ENCODE measurements at places on chromosomes 2 and 18.

DNA sequence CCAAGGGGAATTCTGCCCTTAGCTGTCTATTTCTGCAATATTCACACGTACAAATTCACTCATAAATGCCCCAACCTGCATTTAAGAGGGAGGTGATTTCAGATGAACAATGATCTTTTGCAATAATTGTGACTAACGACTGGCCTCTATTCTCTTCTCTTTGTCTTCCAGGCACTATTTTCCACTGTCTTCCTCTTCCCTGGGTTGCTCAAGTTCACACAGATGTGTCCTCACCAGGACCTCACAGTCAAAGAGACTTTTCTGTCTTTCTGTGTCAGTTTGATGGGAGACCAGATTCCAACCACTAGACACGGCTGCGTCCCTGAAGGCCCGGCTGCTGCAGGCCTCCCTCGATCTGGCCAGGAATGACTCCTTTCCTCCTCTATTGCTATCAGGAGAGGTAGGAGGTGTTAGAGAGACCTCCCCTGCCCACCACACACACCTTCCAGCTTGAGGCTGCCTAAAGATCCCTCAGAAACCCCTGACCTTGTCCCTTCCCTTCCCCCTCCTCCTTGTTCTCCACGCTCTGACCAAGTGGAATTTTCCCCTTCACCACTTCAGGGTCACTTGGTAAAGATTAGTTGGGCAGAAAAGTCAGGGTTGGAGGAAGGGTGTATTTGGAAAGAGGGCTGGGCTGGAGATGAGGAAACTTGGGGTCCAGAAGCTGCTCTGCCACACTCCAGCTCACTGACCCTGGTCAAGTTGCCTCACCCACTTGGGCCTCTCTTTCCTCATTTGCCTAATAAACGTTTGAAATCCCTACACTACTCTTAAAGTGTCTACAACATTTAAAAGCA lies 109.2 kb upstream of the COPS8 start:
- DNase-seq = no peak

DNA sequence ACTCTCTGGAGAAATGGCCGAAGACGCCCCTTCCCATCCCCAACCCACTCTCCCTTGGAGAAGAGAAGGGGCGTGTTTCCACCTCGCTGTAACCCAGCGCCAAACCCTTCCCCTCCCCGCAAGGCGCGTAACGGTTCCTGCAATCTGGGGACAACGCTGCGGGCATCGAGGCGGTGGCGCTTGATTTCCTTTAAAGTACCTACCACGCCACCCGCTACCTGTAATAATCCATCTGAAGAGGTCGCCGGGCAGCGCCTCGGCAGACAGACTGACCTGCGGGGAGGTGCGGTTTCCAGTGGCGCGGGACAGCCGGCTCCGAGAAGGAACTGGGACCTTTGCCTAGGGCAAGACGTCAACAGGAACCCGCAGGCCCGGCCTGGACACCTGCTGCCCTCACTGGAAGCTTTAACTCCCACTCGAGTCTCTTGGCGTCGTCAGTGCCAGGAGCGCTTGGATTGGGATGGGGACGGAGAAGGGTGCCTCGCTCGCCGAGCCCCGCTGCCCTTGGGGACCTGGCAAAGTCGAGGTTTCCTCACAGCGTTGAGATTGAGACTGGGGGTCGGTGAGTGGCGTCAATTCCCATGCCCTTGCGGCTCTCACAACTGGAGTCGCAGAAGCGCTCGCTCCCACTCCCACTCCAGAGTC lies at the start of gene CYP1B1:
Gene CYP1B1 (minus strand): TSS at position 645 of the 645 bp plus-strand sequence. CDS start 763 bp downstream, outside the sequence.
- no peak for DNase-seq

DNA sequence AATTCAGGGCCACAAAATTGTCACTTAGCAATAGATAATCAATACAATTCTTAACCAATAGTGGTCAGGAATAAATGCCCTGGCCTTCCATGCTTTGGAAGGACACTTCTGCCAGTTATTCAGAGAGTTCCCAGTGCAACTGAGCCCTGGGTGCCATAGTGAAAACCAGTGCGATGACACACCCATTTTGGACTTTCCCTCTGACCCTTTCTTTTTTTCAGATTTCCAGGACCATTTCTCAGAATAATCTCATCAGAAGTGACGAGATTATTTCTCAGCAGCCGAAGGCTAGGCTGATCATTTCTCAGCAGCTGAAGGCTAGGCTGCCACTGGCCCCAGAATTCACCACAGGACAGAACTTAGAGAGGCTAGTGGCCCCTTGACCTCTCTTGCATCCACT lies 106.6 kb upstream of the MYCN start:
- no peak for DNase-seq

GRCh38 chr2:46847726-46848412 lies 67.7 kb downstream of the MCFD2 start:
- peak; percentile 74 for DNase-seq

GRCh38 chr2:26429779-26430578 lies 28.3 kb downstream of the DRC1 start:
- peak; percentile 24 for DNase-seq

DNA sequence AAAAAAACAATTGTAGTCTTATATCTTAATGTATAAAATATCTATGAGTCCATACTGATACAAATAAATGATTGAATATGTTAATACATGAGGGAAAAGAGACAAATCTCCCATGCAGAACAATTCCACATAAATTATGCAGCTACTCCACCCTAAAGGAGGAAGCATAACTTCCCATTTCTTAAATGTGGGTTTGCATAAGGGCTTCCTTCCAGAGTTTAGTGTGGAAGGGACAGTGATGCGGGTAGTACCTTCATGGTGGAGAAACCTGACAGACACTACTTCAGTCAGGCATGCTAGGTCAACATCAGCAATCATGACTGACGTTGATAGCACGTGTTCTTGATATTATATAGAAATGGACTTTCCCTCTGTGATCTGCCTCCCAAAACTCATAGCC lies 146.9 kb upstream of the STON1 start:
- DNase-seq = no peak

- peak; percentile 67 for DNase-seq
These were observed 19.4 kb upstream of the ZSWIM2 start for GRCh38 chr2:186868344-186868743.

DNA sequence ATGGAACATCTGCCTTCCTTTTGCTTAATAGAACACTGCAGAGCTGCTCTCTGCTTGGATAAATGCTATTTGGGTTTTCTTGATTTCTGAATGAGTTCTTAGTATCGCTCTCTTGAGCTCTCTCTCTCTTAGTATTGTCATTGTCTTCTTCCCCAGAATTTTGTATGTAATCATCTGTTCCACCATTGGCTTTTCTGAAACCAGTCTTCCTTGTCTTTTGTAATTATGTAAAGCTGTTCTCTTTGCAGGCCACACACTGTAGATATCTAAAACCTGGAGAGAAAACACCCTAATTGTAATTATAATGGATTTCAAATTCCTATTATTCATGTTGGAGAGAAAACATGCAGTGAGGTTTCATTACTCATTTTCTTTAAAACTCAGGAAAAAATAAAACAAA lies 333.1 kb upstream of the CHAC2 start:
- DNase-seq = no peak

- DNase-seq = no peak
These were observed 465.5 kb downstream of the ARHGAP15 start for GRCh38 chr2:143594745-143595144.

DNA sequence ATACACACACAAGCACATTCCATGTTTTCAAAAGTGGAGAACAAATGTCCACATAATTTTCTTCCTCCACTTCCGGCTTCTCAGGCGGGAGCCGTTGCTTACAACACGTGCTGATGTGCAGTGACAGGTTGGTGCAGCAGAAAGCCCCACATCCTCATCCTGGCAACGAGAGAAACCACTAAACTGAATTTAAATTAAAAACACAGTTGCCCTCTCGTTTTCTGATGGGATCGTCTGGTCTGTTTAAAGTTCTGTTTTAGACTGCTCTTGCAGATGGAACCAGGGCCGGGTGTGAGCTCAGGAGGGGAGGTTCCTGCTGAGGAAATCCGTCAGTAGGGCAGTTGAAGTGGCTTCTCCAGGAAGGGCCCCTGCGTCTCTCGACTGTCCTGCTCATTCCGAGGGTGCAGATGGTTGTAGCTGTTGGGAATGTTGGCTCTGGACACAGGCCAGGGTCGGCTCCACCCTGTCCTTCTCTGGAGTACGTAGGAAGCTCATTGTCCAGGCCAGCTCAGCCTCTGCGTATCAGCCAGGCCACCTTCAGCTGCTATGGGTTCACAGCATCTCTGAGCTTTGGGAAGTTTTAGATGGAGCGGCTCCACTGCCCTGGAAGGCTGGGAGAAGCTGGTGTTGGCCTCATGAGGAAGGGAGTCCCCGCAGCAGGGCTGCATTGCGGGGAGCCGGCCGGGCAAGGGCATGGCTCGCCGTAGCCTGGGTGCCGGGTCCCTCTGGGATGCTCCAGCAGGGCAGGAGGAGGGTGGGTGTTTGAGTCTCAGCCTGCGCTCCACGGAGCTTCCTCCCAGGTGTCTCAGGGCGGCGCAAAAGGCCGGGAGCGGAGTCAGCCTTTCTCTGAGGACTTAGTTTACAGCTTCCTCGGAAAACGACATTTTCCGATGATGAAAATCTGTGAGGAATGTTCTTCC lies 58.3 kb downstream of the NFATC1 start:
- DNase-seq = peak; percentile 3

DNA sequence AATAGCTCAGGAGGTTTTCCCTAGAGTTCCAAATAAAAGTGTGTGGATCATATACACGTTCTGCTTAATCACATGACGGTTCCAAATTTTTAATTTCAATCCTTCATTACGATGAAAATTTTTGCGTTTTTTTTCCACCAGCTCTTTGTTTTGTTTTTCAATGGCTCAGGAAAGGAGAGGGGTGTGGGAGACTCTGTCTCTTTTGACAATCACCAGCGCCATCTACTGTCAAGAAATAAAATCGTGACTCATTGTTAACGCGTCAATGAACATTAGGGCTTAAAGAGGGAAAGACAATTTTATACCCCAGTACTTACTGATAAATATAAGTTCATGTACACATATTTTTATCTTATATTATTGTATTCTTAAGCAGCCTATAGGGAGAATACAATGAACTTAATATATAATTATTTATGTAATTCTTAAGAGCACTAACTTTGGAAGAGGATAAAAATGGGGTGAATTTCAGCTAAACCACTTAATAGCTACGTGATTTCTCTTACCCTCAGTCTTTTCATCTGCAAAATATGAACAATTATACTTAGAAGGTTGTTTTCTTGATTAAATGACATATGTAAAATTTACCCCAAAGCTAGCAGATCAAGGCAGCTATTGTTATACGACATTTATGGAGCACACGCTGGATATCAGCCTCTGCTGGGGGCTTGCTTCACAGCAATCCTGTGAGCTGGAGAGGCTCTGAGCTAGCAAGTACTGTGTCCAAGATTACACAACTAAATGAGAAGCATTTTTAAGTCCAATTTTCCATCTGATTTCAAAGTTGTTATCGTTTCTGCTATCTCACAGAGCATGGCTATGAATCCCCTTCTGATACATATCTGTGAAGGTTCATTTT lies 47.4 kb upstream of the RMDN2 start:
- peak; percentile 40 for DNase-seq

DNA sequence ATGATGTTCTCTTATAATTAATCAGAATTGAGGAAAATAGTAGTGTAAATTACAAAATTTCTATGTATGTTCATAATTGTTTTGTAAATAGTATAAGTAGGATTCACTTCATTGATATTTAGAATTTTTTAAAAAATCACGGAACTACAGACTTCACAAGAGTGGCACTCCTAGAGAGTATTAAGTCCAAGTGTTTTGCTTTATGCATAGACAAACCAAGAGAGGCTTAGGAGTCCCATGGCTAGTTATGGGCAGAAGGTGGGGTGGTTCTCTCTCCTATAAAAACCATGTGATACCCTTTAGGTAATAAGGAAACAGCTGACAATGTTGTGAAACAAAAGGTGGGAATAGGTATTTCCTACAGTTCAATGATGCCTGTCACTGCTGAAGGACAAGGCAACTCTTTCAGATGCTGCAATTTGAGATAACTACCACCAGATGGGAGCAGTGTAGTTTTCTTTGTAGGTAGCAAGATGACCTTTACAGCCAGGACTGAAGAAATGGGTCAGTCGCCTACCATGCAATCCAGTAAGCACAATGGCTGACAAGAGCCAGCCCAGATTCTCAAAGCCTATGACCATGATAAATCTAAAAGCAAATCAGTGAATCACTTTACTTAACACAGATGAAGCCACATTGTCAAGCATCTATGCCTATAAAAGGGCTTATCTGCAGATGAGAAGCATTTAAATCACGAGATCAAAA lies 83.9 kb downstream of the AAK1 start:
- peak; percentile 62 for DNase-seq

- no peak for DNase-seq
These were observed 21.9 kb upstream of the SEMA4C start for GRCh38 chr2:96891591-96892333.

GRCh38 chr2:107108556-107108955 lies 222.6 kb upstream of the ST6GAL2 start:
- no peak for DNase-seq

- peak; percentile 99 for DNase-seq
These were observed 14.0 kb downstream of the PXDN start for GRCh38 chr2:1730015-1730927.

DNA sequence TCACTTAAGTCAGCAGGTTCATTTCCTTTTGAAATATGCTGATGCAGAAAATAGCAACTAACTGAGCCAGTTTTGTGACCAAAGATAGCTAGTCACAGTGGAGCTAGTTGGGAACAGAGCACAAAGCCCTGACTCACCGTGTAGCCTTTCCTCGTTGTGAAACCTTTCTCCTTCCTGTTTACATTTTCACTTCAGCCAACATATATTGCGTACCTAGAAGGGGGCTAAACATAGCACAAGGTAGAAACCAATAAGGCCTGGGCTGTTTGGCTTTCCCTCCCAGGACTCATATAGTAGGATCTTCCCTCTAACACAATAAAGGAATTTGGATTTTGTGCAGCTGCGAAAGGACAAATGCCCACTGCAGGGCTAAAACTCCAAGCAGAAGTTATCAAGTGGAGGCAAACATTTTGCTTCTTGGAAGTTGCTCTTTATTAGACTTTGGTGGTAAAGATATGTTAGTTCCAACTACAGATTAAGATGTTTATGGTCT lies 24.5 kb upstream of the LPIN2 start:
- DNase-seq = peak; percentile 66

DNA sequence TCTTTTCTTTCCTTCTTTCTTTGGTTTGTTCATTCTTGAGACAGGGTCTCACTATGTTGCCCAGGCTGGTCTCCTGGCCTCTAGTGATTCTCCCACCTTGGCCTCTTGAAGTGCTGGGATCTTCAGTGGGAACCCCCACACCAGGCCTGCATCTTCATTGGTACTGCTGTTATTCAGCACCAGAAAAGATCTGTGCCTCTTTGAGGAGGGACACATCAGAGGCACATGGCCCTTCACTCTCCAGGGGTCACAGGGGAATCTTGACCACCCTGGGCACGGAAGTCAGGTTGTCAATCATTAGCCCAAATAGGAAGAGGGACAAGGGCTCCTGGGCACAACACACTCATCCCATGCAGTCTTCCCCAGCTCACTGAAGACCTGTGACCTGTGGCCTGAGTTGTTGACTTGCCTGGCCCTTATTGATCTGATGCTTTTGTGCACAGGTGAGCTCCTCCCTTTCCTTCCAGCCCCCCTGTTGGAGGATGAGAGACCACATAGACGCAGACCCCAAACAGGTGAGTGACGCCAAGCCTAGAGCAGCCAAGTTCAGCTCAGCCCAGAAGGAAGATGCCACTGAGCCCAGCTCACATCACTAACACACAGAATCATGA lies 33.0 kb upstream of the ODC1 start:
- DNase-seq = no peak

GRCh38 chr18:78080081-78080480 lies 830.4 kb downstream of the GALR1 start:
- DNase-seq = no peak

GRCh38 chr2:25032094-25032493 lies 9.8 kb upstream of the EFR3B start:
- no peak for DNase-seq

- no peak for DNase-seq
These were observed 40.1 kb upstream of the EPHA4 start for GRCh38 chr2:221612161-221612560.

GRCh38 chr2:41768310-41768709 lies 279.5 kb upstream of the PKDCC start:
- no peak for DNase-seq
